Activated T-helper 1 cell treated with anti-CD3 and anti-CD28 coated beads, Interleukin-2, amount 50 U/mL, for 16 hours (primary cell): ENCODE measurements at places on chromosomes 4 and X.

DNA sequence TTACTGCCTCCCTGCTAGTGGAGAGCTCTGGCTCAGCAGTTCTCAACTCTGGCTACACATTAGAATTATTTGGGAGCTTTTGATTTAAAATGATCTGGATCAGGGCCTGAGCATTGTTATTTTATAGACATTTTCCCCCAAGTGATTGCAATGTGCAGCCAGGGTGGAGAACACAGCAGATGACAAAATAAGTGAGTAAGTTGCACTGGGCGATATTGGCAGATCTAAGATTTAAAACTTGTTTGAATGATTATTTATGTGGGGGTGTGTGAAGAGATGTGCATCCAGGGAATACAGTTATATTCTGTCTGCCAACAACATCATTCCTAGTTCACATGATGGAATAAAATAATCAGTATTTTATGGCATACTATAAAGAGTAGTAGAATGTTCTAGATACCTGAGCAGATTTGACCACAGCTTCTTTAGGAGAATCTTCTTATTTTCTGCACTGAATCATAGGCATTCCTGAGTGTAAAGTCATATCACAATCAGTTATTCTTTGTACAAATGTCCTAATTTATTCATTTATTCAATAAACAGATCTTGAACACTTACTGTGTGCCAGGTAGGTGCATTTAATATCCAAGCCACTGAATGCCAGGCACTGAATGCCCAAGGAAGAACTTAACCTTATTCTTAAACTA, 123.9 kb downstream of the UCHL1 start:
- DNase-seq: no peak

DNA sequence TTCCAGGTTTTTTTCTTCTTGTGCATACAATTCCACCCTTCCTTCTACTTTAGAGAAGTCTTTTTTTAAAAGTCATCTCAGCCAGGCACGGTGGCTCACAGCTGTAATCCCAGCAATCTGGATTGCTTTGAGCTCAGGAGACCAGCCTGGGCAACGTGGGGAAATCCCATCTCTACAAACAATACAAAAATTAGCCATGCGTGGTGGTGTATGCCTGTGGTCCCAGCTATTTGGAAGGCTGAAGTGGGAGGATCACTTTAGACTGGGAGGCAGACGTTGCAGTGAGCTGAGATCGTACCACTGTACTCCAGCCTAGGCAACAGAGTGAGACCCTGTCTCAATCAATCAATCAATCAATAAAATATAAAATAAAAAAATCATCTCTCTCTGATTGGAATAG, 14.8 kb downstream of the ELOVL6 start:
- DNase-seq: no peak

DNA sequence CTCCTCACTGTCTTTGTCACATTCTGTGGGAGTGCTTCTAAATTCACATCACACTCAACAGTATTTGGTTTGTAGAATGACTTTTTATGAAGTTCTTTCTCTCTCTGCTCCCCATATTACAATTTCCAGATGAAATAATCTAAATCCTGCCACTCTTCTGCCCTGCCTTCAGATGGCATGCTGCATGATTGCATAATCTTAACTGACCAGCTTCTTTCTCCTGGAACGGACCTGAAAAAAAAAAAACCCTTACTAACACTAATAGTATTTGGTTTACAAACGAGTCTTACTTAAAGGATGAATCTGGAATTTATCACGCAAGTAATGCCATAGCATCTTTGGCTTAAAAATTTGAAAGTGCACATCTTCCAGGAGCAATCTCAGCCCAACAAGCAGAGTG, 272.3 kb downstream of the NAF1 start:
- DNase-seq: no peak

GRCh38 chrX:112759966-112760365, 80.2 kb upstream of the LHFPL1 start:
- DNase-seq: no peak

DNA sequence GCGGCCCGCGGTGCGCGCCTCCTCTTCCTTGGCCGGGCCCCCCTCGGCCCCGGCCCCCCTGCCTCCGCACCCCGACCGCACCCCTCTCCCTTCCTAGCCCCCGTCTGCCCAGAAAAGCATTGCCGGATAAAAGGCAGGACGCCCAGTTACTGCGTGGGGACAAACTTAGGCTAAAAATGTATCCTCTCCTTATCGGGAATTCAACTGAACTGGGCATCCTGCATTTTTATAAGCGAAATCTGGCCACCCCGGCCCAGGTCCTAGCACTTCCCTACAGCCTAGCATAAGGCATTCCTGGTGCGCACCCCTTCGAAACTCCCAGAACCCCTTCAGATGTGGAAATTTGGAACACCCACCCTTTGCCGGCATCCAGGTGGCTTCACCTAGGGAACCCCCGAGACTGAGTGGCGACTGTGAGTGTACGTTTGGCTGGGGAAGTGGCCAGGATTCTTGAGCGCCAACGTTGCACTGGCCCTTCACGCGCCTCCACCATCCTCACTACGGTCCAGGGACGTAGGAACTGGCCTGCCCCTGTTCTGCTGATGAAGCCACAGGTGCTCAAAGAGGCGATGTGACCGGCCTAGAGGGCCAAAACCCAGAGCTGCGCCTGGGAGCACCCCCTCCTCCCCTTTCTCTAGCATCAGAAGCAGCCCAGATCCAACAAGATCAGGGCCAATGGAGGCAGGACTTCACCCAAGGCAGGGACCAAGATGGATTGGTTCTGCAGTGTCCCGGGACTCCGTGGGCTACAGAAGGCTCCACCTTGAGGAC, 5.7 kb upstream of the RNF4 start:
- no peak for DNase-seq

DNA sequence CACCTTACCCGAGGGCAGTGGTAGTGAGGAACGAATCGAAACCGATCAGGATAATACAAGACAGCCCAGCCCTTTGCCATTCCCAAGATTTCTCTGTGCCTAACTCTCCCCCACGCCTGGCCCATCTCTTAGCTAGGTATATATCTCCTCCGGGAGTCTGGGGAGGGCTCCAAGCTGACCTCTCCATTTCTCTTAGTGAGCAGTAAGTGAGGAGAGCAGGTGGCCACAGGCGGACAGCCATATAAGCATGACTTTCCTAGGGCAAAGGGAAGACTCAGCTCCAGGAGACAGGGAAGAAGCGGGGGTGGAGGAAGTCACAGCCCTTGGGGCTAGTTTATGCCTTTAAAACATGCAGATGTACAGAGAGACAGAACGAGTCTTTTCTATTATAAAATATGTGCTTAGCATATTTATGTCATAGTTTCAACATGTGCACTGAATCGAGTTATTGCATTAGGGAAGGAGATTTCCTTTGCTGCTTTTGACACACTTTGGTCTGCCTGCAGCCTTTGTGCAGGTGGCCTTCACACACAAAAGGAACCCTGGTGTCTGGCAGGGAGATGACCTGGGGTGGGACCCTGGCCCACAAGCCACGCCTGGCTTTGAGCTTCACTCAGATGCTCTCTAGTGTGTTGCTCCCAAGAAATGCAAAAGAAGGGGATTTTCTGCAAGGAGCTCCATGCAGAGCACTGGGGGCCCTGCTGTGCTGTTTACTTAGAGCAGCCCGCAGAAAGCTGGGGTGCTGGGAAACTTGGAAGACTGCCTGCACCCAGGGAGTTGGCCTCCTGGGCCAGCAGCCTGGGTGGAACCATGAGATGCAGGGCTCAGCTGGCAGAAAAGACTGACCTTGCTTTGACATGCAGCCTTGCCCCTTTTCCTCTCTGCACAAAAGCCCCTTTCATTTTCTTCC, 613.3 kb downstream of the BCOR start:
- no peak for DNase-seq
